Fibroblast of lung (primary cell): ENCODE measurements at places on chromosomes 7 and 10.

GRCh38 chr7:85074-85882, 107.1 kb upstream of the FAM20C start:
- no peak overlapping the region for H3K4me3 ChIP-seq
- H3K27ac ChIP-seq: no peak overlapping the region

DNA sequence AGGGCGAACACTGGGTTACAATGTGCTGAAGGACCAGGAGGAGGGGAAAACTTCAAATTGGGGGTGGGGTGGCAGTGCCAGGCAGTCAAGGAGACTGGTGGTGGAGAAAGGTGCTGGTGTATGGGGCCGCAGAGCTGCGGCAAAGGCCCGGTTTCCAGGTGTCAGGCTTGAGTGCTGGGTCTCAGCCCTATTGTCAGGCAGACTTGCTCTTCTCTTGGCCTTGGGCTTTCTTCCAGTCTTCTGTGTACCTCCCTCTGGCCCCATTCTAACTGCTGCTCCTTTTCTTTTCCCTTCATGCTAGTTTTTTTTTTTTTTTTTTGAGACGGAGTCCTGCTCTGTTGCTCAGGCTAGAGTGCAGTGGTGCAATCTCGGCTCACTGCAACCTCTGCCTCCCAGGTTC, 51.0 kb downstream of the POLR3A start:
- no peak overlapping the region for H3K27ac ChIP-seq
- peaks cover 22% of the 10 kb centered on the region for H3K36me3 ChIP-seq
- H3K4me3 ChIP-seq: no peak overlapping the region
- DNase-seq: no peak
- no peaks in the 10 kb centered on the region for H3K4me1 ChIP-seq

DNA sequence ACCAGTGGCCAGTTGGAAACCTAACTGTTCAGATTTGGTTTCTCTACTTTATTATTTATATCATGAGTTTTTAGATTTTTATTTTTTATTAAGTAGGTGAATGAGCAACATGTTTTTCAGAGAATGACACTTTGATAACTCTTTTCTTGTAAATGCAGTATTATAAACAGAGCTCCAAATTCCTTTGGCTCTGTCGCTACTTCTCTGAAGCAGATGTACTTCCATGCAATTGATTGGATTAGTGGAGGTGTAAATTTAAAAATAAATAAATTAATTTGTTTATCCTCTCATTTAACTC, 34.3 kb upstream of the ICA1 start:
- H3K27ac ChIP-seq: no peak overlapping the region
- no peak for DNase-seq
- no peaks in the 10 kb centered on the region for H3K36me3 ChIP-seq
- H3K4me1 ChIP-seq: no peaks in the 10 kb centered on the region

- no peaks in the 10 kb centered on the region for H3K27me3 ChIP-seq
- no peaks in the 10 kb centered on the region for H3K4me1 ChIP-seq
- no peak for DNase-seq
- H3K36me3 ChIP-seq: no peaks in the 10 kb centered on the region
These were observed 82.1 kb upstream of the PDGFA start for GRCh38 chr7:601595-602340.

- DNase-seq: no peak
- H3K27ac ChIP-seq: no peak overlapping the region
- H3K36me3 ChIP-seq: no peaks in the 10 kb centered on the region
- no peak overlapping the region for H3K4me3 ChIP-seq
- H3K4me1 ChIP-seq: peaks cover 6% of the 10 kb centered on the region
- peaks cover 5% of the 10 kb centered on the region for H3K27me3 ChIP-seq
These were observed 31.0 kb downstream of the GET4 start for GRCh38 chr7:907158-907980.

- H3K36me3 ChIP-seq: no peaks in the 10 kb centered on the region
- no peak for DNase-seq
- no peak overlapping the region for H3K4me3 ChIP-seq
- H3K27ac ChIP-seq: no peak overlapping the region
These were observed 39.2 kb upstream of the ENO4 start for GRCh38 chr10:116810120-116810500.

DNA sequence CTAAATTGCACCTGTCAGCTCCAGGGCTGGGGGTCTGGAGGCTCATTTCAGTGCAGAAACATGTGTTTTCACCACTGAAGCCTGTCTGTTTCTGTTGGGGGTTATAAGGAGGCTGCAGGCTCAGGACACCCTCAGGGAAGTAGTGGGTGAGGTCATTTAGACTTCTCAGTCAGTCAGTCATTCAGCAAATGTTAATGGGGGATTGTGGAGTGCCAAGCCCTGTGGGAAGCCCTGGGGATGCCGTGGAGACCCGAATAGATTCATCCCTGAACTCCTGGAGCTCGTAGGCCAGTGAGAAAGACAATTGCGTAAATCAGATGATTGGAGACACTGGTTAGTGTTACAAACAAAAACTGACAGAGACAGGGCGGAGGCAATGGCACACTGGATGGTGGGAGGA, 19.2 kb downstream of the LHPP start:
- no peak overlapping the region for H3K4me3 ChIP-seq
- H3K36me3 ChIP-seq: no peaks in the 10 kb centered on the region
- H3K27me3 ChIP-seq: no peaks in the 10 kb centered on the region
- no peaks in the 10 kb centered on the region for H3K4me1 ChIP-seq
- no peak overlapping the region for H3K27ac ChIP-seq

- no peaks in the 10 kb centered on the region for H3K4me1 ChIP-seq
- no peak for DNase-seq
- H3K27ac ChIP-seq: no peak overlapping the region
- H3K27me3 ChIP-seq: no peaks in the 10 kb centered on the region
- no peak overlapping the region for H3K4me3 ChIP-seq
- H3K36me3 ChIP-seq: no peaks in the 10 kb centered on the region
These were observed 20.9 kb upstream of the NAMPT start for GRCh38 chr7:106305732-106306131.

GRCh38 chr7:128836729-128837348, 6.6 kb downstream of the FLNC start:
- no peaks in the 10 kb centered on the region for H3K27me3 ChIP-seq
- peak overlapping the region; percentile 64 for H3K27ac ChIP-seq
- peaks cover 59% of the 10 kb centered on the region for H3K36me3 ChIP-seq
- peaks cover 11% of the 10 kb centered on the region for H3K4me1 ChIP-seq
- DNase-seq: no peak
- H3K4me3 ChIP-seq: no peak overlapping the region

DNA sequence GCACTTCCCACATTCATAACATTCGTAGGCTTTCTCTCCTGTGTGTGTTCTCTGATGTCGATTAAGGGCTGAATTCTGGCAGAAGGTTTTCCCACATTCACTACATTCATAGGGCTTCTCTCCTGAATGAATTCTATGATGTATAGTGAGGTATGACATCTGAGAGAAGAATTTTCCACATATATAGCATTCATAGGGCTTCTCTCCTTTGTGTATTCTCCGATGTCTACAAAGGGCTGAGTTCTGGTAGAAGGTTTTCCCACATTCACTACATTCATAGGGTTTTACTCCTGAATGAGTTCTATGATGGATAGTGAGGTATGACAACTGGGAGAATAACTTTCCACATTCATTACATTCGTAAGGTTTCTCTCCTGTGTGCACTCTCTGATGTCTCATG, 15.6 kb downstream of the ZNF12 start:
- H3K4me1 ChIP-seq: no peaks in the 10 kb centered on the region
- no peak overlapping the region for H3K4me3 ChIP-seq
- no peaks in the 10 kb centered on the region for H3K27me3 ChIP-seq
- no peak for DNase-seq

GRCh38 chr7:66810716-66811115, 70.2 kb downstream of the RABGEF1 start:
- H3K4me3 ChIP-seq: no peak overlapping the region
- H3K36me3 ChIP-seq: peaks cover 7% of the 10 kb centered on the region
- no peaks in the 10 kb centered on the region for H3K27me3 ChIP-seq
- no peaks in the 10 kb centered on the region for H3K4me1 ChIP-seq

GRCh38 chr7:90595801-90596670, at the start of gene CDK14:
CDK14 (plus strand) TSS chr7:90596321; CDS start chr7:90596628, 307 bp downstream.
- H3K27me3 ChIP-seq: no peaks in the 10 kb centered on the region
- H3K4me1 ChIP-seq: peaks cover 10% of the 10 kb centered on the region
- H3K27ac ChIP-seq: peak within 1 kb of the TSS; percentile 88
- no peaks in the 10 kb centered on the region for H3K36me3 ChIP-seq

DNA sequence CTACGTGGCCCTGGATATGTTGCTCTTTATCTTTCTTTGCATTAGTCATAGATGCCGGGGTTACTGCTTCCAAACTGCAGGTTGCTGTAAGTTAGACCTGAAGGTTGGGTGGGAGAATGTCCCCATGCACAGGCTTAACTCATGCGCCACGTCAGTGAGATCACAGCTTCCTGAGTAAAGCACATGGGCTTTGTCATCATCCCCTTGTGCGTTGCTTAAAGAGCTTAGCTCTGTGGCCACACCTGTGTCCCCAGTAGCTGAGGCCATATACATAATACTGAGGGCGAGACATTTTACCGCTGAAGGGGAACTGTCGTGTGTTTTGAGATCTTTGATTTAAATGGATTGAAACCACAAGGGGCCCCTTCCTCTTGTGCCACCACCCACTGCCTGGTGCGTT, 45.8 kb upstream of the BTBD16 start:
- peaks cover 7% of the 10 kb centered on the region for H3K36me3 ChIP-seq
- H3K4me3 ChIP-seq: no peak overlapping the region
- DNase-seq: no peak
- H3K4me1 ChIP-seq: no peaks in the 10 kb centered on the region
- no peaks in the 10 kb centered on the region for H3K27me3 ChIP-seq

- no peak overlapping the region for H3K27ac ChIP-seq
- peak; percentile 21 for DNase-seq
- H3K4me1 ChIP-seq: no peaks in the 10 kb centered on the region
- H3K36me3 ChIP-seq: peaks cover 11% of the 10 kb centered on the region
- H3K27me3 ChIP-seq: no peaks in the 10 kb centered on the region
These were observed 10.9 kb downstream of the TECPR1 start for GRCh38 chr7:98240961-98241673.

DNA sequence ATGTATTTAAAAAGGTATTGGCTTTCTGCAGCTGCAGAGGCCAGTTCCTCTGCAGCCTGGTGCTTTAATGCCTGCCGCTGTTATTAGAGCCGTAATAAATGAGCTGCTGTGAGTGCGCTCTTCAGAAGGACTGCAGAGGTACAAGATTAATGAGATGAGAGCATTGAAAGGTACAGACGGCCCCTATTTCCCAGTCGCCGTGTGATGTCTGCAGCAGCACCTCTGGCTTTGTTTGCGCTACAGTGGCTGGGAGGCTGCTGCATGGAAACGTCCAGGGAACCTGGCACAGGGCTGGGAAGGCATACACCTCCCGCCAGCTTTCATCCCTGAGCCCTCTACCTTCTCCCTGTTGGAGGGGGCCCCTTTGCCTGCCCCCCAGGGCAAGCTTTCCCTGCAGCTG, 383.8 kb upstream of the ZMIZ1 start:
- H3K27ac ChIP-seq: no peak overlapping the region
- no peak for DNase-seq
- H3K4me3 ChIP-seq: no peak overlapping the region
- H3K36me3 ChIP-seq: no peaks in the 10 kb centered on the region
- no peaks in the 10 kb centered on the region for H3K4me1 ChIP-seq
- H3K27me3 ChIP-seq: peaks cover 2% of the 10 kb centered on the region

GRCh38 chr10:3037182-3037581, 30.2 kb upstream of the PFKP start:
- no peak for DNase-seq
- no peaks in the 10 kb centered on the region for H3K27me3 ChIP-seq
- no peak overlapping the region for H3K4me3 ChIP-seq
- H3K36me3 ChIP-seq: no peaks in the 10 kb centered on the region
- H3K27ac ChIP-seq: no peak overlapping the region

GRCh38 chr7:98097042-98097645, 9.5 kb upstream of the LMTK2 start:
- DNase-seq: no peak
- H3K27me3 ChIP-seq: no peaks in the 10 kb centered on the region
- no peak overlapping the region for H3K4me3 ChIP-seq
- H3K36me3 ChIP-seq: no peaks in the 10 kb centered on the region
- no peak overlapping the region for H3K27ac ChIP-seq

- no peak for DNase-seq
- no peaks in the 10 kb centered on the region for H3K27me3 ChIP-seq
- H3K27ac ChIP-seq: no peak overlapping the region
- no peaks in the 10 kb centered on the region for H3K4me1 ChIP-seq
- H3K36me3 ChIP-seq: no peaks in the 10 kb centered on the region
These were observed 375.0 kb upstream of the FZD8 start for GRCh38 chr10:36017137-36017536.

DNA sequence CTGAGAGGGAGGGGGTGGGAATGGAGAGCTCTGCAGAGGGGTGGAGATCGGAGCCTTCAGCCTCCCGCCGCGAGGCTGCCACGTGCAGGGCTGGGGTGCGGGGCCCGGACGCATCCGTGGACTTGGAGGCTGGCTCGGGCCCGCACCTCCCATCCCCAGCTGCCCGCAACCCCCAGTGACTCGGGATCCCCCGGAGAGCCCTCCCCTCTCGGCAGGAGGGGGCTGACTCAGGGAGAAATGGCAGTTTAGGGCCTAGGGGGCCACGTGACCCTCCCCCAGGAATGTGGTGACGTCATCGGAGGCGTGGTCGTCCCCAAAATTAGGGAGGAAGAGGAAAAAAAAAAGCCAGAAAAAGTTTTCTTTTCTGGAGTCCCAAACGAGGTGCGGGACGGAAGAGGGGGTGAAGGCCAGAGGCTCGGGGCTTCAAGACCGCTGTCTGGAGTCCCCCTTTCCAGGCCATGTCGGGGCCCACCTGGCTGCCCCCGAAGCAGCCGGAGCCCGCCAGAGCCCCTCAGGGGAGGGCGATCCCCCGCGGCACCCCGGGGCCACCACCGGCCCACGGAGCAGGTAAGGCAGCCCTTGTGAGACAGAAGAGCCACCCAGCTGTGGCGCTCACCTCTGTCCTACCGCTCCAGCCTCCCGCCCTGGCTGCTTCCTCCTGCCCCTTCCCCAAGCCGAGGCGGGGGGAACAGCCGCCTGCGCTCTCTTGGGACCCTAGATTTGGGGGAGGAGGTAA, at the start of gene TRIP6:
Gene TRIP6 (plus strand): TSS at position 348 of the 736 bp plus-strand sequence. CDS start 111 bp downstream, at position 459.
- H3K4me1 ChIP-seq: peaks cover 6% of the 10 kb centered on the region
- H3K4me3 ChIP-seq: peak within 1 kb of the TSS; percentile 80
- no peaks in the 10 kb centered on the region for H3K27me3 ChIP-seq
- peak within 1 kb of the TSS; percentile 98 for H3K27ac ChIP-seq

- no peak overlapping the region for H3K27ac ChIP-seq
- no peaks in the 10 kb centered on the region for H3K27me3 ChIP-seq
- no peaks in the 10 kb centered on the region for H3K4me1 ChIP-seq
These were observed 42.9 kb downstream of the CD36 start for GRCh38 chr7:80681272-80681885.

GRCh38 chr10:103894441-103894864, 23.5 kb downstream of the STN1 start:
- H3K36me3 ChIP-seq: peaks cover 5% of the 10 kb centered on the region
- H3K27ac ChIP-seq: peak overlapping the region; percentile 65
- H3K4me3 ChIP-seq: no peak overlapping the region
- peaks cover 17% of the 10 kb centered on the region for H3K4me1 ChIP-seq
- no peaks in the 10 kb centered on the region for H3K27me3 ChIP-seq
- peak; percentile 52 for DNase-seq

DNA sequence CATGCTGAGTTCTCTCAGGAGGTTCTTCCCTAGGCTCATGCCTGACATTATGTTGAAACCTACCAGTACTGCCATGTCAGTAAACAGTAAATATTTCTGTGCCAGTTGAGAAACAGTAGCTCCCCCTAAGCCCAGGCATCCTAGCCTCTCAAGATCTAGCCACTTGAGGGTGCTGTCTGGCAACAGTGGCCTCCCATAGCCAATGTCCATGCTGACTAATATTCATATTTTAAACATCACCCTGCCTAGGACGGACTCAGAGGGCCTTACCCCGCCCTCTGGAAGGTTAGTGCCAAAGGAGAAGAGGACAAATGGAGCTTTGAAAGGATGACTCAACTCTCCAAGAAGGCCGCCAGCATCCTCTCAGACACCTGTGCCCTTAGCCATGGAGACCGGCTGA, 7.7 kb downstream of the ACSM6 start:
- H3K4me1 ChIP-seq: no peaks in the 10 kb centered on the region
- H3K4me3 ChIP-seq: no peak overlapping the region
- H3K36me3 ChIP-seq: no peaks in the 10 kb centered on the region
- peak; percentile 34 for DNase-seq
